Stimulated activated CD4-positive, alpha-beta T cell treated with anti-CD3 and anti-CD28 coated beads, Interleukin-4, amount 100 ng/mL, for 1 hour (primary cell): ENCODE measurements at places on chromosomes 1 and 21.

GRCh38 chr1:116508984-116509980 lies 61.5 kb downstream of the CD58 start:
- DNase-seq: peak; percentile 30

DNA sequence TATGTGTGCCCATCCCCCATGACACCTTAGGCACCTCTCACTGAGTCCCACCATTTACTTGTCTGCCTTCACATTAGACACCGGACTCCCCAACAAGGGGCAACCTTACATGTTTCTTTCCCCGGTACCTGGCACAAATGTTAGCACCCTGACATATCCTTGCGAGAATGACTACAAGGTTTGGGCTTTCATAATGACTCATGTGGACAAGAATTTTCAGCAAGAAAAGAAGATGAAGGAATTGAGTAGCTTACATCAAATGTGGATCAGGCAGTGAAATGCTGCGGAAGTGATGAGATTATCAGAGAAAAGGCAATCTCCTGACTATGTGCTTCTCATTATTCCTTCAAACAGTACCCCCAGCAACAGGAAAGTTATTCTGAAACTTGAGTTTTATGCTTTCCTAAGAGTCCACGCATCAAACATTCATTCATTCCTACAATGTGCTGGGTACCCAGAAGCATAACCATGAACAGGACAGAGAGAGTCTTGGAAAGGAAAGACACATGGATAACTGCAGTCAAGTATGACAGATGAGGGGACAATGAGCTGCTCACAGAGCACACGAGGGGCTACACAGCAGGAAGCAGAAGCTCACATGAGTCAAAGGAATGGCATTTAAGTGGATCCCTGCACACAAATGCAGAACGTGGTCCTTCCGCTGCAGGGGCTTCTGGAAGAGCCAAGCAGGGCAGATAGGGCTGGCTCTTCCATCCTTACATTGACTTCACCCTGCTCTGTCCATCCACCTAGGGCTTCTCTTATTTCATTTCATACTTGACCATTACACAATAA lies 112.1 kb downstream of the PCNX2 start:
- DNase-seq: no peak

- DNase-seq: peak; percentile 88
These were observed at the start of gene IL20 for GRCh38 chr1:206864939-206865671. TSS of gene IL20 (plus strand) at chr1:206865623. CDS start at chr1:206865853, 230 bp downstream.

DNA sequence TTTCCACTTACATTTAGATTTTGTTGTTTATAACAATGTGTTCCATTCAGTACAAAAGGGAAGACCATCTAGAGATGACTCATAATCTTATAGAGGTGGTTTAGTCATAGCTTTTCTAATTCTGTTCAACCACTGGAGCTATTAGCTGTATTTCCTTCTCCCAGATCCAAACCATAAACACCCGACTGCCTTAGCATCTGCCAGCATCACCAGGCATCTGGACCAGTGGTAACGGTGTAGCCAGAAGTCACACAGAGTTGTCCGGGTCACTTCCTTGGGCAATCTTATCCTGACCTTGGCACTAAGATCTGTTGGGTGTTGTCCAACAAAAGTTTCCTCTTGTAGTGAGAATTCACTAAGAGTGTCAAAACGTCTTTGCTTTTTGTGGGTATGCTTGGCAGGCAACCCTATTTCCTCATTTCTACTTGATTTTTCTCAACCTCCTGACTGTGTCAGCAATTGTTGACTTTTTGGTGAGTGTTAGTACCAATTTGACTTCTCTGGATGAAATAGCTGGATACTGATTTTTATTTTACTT lies 372.1 kb upstream of the B3GALT2 start:
- no peak for DNase-seq

DNA sequence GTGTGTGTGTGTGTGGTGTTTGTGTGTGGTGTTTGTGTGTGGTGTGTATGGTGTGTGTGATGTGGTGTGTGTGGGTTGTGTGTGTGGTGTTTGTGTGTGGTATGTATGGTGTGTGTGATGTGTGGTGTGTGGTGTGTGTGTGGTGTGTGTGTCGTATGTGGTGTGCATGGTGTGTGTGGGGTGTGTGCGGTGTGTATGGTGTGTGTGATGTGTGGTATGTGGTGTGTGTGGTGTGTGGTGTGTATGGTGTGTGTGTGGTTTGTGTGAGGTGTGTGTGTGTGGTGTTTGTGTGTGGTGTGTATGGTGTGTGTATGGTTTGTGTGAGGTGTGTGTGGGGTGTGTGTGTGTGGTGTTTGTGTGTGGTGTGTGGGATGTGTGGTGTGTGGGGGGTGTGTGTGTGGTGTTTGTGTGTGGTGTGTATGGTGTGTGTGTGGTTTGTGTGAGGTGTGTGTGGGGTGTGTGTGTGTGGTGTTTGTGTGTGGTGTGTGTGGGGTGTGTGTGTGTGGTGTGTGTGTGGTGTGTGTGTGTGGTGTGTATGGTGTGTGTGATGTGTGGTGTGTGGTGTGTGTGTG lies 106.2 kb upstream of the ADAR start:
- no peak for DNase-seq

DNA sequence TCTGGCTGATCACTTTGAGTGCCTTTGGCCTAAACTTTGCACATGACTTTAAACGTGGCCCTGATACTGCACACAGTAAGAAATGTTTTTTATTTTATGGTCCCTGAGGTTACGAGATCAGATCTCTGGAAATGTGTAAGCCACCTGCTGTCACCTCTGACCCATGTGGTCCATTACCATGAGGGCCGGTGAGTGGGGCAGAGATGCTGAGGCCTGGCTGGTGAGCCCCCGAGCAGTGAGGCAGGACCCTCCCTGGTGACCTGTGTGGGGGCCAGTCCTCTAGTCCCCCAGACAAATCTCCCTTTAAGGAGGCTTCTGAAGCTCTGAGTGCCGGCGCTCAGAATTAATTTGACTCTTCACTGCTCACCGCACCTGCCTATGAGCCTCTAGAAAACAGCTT lies 12.4 kb downstream of the TFF3 start:
- no peak for DNase-seq

- DNase-seq: no peak
These were observed 12.2 kb downstream of the FAAP20 start for GRCh38 chr1:2182376-2182775.

DNA sequence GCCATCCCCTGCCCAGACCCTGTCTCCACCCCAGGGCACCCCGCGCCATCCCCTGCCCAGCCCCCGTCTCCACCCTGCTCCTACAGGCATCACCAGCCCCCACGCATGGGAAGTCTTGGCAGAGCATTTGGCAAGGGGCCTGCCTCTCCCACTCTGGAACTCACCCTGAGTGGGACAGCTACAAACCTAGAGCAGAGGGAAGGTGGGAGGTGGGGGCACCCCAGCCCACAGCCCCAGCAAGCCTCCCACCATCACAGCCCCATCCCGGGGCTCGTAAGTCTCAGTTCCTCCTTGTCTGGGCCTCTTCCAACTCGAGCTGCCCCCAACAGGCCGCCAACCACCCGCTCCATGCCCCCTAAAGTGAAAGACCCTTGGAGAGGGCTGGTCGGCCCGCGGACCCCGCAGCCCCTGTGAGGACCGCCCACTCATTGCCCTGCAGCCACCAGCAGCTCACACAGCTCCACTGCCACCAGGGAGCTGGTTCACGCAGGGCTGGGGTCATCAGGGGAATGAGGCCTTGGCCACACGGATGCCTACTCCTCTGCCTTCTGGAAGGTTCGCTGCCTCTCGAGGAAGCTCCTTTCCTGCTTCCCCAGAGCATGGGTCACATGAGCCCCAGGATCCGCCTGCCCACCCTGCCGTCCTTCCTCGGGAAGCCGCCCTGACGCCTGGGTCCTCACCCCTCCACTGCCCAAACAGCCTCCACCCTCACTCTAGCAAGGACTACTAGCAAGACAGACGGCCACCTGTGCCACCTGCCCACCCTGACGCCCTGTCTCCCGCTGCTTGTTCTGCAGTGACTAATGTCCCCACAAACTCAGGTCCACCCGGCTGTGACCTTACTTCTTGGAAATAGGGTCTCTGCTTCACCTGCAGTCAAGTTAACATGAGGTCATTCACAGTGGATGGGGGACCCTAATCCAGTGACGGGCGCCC lies 14.4 kb downstream of the MEGF6 start:
- no peak for DNase-seq

DNA sequence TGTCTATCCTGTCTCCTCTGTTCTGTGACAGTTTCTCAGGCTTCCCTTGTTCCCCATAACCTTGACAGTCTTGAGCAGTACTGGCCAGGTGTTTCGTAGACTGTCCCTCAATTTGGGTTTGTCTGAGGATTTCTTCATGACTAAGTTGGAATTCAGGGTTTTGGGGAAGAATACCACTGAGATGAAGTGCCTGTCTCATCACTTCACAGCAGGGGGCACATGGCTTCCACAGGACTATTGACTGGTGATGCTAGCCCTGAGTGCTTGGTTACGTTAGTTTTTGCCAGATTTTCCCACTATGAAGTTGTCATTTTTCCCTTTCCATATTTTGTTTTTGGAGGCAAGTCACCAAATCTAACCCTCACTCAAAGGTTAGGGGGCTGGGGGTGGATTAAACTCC lies 45.7 kb downstream of the CDCP2 start:
- no peak for DNase-seq

DNA sequence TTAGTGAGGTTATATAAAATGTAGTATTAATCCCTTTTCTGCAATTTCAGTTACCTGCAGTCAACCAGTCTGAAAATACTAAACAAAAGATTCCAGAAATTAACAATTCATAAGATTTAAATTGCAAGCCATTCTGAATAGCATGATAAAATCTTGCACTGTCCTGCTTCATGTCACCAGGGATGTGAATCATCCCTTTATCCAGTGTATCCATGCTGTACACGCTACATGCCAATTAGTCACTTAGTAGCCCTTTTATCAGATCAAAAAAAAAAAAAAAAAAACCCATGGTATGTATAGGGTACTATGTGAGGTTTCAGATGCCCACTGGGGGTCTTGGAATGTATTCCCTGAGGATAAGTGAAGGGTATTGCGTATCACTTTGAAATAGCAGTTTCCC lies 191.3 kb upstream of the HP1BP3 start:
- DNase-seq: no peak

DNA sequence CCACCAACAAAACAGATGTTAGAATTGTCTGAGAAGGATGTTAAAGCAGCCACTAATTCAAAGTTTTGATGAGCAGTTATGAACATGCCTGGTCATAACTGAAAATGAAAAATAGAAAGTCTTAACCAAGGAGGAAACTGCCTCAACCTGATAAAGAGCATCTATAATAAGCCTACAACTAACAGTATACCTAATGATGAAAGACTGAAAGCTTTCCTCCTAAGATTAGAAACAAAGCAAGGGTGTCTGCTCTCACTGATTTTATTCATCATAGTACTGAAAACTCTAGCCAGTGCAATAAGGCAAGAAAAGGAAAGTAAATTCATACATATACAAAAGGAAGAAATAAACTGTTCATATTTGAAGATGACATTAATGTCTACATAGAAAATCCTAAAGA lies 82.0 kb downstream of the KCNK1 start:
- no peak for DNase-seq

DNA sequence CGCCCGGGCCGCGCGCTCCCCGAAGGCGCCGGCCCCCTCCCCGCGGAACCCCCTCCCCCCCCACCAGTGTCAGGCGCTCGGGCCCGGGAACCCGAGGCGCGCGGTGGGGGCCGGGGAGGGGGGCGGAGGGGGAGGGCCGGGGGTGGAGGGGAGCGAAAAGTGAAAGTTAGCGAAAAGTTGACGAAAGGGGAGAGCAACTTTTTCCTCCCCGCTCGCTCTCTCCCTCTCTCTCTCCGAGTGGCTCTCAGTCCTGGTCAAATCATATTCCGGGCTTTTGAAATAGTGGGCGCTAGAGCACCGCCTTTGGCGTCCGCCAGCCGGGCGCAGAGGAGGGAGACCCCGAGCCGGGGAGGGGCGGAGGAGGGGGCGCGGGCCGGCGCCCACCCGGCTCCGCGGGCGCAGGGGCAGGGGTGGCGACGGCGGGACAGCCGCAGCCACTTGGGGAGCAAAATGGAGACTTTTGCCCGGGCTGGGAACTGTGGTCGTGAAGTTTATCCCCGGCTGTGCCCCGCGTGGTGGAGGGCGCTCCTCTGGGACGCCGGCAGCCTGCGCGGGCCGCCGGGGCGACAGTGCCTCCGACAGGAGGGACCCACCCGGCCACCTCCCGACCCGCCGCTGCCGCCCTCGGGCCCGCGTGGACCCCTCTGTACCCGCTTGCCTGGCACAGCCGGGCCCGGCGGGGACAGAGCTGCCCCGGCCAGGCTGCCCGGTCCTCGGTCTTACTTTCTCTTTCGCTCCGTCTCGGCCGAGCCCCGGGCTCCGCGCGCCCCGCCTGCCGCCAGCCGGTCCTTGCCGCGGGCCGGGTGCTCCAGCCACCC lies 697 bp downstream of the PRDM16 start:
- no peak for DNase-seq

DNA sequence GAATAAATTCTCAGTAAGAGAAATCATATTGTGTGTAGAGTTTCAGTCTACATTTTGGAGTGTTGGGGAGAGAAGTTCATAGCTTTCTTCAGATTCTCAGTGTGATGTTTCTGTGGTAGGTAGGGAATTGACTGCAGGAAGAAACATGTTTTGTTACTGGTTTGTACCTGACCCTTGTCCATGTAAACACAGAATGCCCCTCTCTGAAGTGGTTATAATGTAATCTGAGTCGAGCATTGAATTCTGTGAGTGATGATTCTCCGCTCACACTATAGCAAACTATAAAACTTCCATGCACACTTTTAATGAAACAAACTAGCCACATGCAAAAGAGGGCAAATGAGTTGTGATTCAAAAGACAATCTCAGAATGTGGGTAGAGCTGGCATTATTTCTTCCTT lies 433.2 kb downstream of the USP25 start:
- no peak for DNase-seq

- DNase-seq: no peak
These were observed 6.8 kb upstream of the KIAA1614 start for GRCh38 chr1:180905927-180906326.

DNA sequence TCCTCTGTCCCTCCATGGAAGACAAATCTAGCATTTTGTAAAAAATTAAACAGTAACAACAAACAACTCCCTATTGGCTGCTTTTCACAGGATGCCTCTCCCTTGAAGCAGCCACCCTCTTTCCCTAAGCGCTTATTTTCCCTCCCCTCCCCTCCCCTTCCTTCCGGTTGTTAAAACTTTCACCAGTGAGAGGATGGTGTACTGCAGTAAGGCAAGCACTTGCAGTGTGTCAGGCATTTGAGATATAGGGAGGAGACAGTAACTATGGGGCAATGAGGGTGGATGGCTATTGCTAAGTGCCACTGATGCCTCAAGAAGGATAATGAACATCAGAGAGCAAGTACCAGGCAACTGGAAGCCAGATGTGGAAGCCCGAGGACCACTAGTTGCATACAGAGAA lies 19.1 kb upstream of the KIAA1614 start:
- no peak for DNase-seq

GRCh38 chr1:87940421-87940820 lies 611.7 kb downstream of the LMO4 start:
- no peak for DNase-seq

DNA sequence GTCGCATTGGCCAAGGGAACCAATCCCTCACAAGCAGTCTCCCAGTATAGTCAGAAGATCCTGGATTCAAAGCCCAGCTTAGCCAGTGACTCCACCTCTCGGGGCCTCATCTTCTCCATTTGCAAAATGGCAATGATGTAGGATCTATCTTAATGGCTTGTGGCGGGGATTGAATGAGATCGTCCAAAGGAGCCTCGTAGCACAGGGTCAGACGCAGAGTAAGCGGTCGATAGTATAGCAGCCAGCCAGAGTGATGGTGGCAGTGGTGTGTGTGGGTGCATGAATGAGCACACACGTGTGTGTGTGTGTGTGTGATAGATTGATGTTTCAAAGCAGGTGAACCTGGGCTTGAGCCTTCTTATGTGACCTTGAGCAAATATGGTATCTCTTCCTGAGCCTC lies 79.8 kb upstream of the WNT4 start:
- DNase-seq: no peak

GRCh38 chr1:20732071-20732587 lies 374 bp downstream of the SH2D5 start:
- peak; percentile 72 for DNase-seq
